ENCODE measurements at places on chromosomes 5 and 9.

GRCh38 chr9:88706193-88707113 lies 171.5 kb downstream of the NXNL2 start:
- DNase-seq, result no peak

- DNase-seq, result no peak
Observed at GRCh38 chr5:78691084-78691960, 42.8 kb upstream of the LHFPL2 start.

GRCh38 chr5:35185518-35185917 lies 44.8 kb downstream of the PRLR start:
- no peak for DNase-seq

GRCh38 chr9:479304-479970 lies 264.8 kb downstream of the DOCK8 start:
- no peak for DNase-seq

- DNase-seq, result no peak
Observed at GRCh38 chr9:108844391-108844790, 11.4 kb downstream of the ACTL7B start.

- no peak for DNase-seq
Observed at GRCh38 chr5:57102905-57103255, 71.0 kb upstream of the GPBP1 start.

GRCh38 chr9:105887679-105888078 lies 193.3 kb downstream of the TMEM38B start:
- DNase-seq, result no peak

DNA sequence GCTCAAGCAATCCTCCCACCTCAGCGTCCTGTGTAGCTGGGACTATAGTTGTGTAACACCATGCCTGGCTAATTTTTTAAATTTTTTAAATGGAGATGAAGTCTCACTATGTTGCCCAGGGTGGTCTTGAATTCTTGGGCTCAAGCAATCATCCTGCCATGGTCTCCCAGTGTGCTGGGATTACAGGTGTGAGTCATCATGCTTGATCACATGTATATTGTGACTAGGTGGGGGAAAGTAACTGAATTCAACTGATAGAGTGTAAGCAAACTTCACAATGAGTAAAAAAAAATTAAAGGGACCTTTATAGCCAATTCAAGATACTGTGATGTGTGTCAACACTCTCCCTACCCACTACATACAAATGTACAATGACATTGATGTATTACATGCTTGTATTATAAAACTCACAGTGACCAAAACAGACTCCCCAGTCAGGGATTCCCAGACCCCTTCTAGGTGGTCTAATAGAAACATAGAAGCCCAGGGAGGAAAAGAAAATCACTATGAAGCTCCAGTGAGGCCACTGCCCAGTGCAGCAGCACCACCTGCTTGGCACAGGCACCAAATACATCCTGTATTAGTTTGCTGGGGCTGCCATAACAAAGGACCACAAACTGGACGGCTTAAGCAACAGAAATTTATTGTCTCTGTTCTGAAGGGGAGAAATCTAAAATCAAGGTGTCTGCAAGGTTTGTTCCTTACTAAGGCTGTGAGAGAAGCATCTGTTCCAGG lies 8.8 kb downstream of the PLGRKT start:
- DNase-seq, result no peak

DNA sequence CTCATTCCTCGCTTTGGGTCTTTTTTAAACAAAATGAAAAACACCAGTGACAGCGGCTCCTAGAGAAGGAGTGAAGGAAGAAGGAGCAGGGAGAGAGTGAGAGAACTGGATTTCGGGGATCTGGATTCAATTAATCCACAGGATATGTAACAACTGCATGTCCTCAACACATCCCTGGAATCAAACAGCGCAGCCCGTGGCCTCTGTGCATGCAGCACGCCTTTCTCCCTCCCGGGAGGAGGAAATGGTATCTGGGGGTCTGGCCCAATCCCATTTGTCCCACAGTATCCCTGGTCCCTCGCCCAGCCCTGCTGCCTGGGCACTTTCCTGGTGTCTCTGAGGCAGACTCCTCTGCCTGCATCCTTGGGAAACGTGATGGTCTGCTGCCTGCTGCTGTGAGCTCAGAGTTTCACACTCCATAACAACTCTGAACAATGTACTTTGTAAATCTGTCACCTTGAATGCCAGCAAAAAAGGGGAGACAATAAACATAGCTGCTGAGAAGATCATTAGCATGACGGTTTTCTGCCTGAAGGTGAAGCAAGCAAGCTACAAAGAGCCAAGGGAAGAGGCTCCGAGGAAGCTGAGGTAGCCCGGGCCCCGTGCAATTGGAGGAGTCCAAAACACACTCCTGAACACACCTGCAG lies 56.1 kb downstream of the PTCH1 start:
- no peak for DNase-seq

- DNase-seq, result no peak
Observed at GRCh38 chr5:149916334-149917072, 28.1 kb downstream of the PDE6A start.

DNA sequence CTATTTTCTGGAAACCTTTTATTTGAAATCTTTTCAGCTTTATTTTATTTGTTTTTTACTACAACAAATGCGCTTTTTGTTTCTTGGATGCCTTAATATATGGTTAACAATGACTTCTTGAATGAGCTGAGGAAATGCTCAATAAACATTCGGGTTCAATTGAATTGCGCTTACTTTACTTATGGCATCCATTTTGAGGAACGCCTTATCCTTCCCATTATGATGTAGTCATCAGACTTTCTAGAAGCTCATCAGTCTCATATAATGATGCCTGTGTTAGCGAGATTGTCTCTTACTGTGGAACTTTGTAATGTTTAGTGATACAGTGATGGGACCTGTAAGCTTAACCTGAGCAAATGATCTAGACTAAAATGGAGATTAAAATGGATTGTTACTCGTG lies 916 bp downstream of the SHLD3 start:
- no peak for DNase-seq

DNA sequence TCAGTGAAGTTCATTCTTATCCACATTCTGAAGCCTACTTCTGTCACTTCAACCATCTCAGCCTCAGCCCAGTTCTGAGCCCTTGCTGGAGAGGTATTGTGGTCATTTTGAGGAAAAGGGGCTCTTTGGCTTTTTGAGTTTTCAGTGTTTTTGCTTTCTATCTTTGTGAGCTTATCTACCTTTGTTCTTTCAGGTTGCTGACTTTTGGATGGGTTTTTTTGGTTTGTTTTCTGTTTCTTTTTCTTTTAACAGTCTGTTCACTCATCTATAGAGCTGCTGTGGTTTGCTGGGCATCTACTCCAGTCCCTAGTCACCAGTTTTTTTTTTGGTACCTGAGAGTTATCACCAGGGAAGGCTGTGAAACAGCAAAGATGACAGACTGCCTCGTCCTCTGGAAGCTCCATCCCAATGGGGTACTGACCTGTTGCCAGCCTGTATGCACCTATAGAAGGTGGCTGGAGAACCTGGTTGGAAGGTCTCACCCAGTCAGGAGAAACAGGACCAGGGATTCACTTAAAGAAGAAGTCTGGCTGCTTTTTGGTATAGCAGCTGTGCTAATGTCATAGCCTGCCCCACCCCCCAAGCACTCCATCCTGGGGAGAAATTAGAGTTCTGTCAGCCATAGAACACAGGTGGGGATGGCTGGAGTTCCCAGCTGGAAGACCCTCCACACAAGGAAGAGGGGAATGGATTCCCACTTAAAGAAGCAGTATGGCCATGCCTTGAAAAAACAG lies 138.6 kb upstream of the TSLP start:
- DNase-seq, result no peak

DNA sequence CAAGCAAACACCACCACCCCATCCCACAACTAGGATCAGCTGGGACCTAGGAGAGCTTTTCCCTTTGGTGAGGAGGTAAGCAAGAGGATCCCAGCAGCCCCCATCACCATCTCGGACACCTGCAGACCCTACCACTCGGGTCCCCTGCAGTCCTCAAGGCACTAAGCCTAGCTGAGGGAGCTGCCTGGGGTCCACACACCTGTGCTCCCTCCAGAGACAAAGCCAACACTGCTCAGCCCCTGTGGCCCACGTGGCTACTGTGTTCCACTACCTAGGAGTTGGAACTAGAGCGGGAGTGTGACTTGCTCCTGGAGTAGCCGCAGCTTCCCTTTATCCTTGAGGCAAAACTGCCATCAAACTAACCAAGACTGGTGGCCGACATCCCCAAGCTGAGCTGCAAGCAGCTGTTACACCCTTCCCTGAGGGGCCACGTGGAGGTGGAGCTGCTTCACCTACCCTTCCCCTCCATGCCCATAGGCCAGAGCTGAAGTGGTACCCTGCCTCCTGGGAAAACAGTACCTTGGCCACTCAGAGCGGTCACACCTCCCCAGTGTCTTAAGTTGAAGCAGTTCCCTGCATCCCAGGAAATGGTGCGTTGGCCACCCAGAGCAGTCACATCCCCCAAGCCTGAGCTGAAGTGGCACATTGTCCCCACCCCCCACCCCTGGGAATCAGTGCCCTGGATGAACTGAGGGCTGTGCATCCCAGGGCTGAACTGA lies 205.5 kb downstream of the CACNA1B start:
- DNase-seq, result no peak

- no peak for DNase-seq
Observed at GRCh38 chr9:27626244-27627187, 53.2 kb upstream of the C9orf72 start.

DNA sequence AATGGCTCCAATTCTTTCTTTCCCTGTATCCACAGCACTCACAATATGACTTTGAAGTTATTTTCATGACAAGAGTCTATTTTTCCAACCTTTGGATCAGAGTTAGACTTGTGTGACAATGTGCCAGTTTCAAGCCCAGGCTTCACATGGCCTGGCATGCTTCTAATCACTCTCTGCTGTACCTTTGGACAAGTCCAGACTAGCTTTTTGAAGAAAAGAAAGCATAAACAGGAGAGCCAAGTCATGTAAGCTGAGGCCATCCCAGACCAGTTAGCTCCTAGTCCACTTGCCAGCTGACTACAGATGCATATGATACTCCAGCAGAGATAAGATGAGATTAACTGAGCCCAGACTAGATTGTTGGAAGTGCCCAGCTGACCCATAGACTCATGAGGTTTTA lies 513.6 kb upstream of the C9orf72 start:
- no peak for DNase-seq

- no peak for DNase-seq
Observed at GRCh38 chr5:121967187-121967586, 5.4 kb downstream of the SRFBP1 start.

- no peak for DNase-seq
Observed at GRCh38 chr9:30900706-30901105, 1483.7 kb upstream of the ACO1 start.

DNA sequence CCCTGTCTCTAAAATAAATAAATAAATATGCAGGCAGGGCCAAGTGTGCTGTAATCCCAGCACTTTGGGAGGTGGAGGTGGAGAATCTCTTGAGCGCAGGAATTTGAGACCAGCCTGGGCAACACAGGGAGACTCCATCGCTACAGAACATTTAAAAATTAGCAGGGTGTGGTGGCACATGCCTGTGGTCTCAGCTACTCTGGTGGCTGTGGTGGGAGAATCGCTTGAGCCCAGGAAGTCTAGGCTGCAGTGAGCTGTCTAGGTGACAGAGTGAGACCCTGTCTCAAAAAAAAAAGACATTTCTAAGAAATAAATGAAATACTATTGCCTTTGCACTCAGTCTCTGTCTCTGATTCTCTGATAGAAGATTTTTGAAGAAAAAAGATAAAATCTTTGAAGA lies 1.2 kb upstream of the PCDHGA10 start:
- no peak for DNase-seq

- no peak for DNase-seq
Observed at GRCh38 chr9:37174247-37174646, 53.9 kb downstream of the ZCCHC7 start.

GRCh38 chr5:158832096-158832685 lies 267.5 kb downstream of the EBF1 start:
- no peak for DNase-seq

DNA sequence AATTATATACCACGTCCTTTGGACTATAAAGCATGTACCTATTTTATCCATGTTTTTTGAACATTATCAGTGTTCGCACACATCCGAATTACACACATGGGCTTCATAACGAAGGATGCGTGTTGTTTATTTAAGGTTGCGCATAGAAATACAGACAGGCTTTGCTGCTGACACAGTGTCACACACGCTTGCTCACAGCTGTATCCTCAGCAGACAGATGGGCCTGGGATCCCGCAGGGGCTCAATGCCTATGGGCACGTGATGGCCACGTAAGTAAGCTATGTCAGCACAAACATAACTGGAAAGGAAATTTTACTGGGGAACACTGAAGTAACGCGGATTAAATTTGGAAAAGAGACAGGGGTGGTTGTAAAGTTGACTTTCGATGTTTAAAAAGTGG lies 76.6 kb downstream of the OTULIN start:
- no peak for DNase-seq

GRCh38 chr9:38263532-38263931 lies 129.0 kb upstream of the ALDH1B1 start:
- DNase-seq, result no peak

- no peak for DNase-seq
Observed at GRCh38 chr5:167063788-167064187, 1227.7 kb upstream of the WWC1 start.

GRCh38 chr9:137316012-137316981 lies 14.2 kb upstream of the NRARP start:
- DNase-seq, result no peak

- peak; percentile 52 for DNase-seq
Observed at GRCh38 chr5:76855961-76856360, 6.1 kb downstream of the S100Z start.

DNA sequence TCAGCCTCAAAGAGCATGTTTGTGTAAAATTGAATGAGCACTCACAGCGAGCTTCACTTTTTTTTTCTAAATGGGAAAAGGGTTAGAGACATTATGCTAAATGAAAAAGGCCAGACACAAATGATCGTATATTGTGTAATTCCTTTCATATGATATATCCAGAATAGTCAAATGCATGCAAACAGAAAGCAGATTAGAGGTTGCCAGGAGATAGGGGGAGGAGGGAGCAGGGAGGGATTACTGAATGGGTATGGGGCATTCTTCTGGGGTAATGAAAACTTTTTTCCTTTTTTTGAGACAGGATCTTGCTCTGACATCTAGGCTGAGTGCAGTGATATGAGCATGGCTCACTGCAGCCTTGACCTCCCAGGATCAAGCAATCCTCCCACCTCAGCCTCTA lies 47.1 kb downstream of the DMAC1 start:
- DNase-seq, result no peak

DNA sequence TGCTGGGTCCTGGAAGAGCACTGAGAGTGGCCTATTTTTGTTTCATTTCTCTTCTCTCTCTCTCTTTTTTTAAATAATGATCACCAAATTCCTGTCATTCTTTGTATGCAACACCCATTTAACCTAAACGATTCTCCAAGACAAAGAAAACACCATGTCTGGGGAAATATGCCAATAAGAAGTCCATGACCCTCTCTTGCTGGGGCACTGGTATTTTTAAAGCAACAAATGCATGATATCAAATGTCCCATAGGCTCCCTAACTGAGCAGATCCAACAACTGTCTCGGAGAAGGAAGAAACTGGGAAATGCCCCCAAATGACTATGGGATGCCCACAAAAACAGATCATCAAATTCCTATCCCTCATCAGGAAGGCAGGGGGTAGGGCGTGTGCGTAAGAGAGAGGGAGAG lies 567.4 kb downstream of the CCDC171 start:
- no peak for DNase-seq

GRCh38 chr9:6702707-6703106 lies 55.1 kb upstream of the KDM4C start:
- DNase-seq, result no peak

- no peak for DNase-seq
Observed at GRCh38 chr9:33024126-33024965, 727 bp upstream of the DNAJA1 start.

- DNase-seq, result no peak
Observed at GRCh38 chr5:35876922-35877321, 20.2 kb downstream of the IL7R start.
